Osteoblast (primary cell): ENCODE measurements at places on chromosomes 2 and 18. TPM values are rescaled to one million over a fixed set of nuclear protein-coding genes. Genes with fewer than 3 reads are reported as not detected.

- no peak overlapping the region for H3K4me3 ChIP-seq
- no peak overlapping the region for H3K27ac ChIP-seq
- DNase-seq, result no peak
- peaks cover 19% of the 10 kb centered on the region for H3K4me1 ChIP-seq
- no peaks in the 10 kb centered on the region for H3K36me3 ChIP-seq
- no peaks in the 10 kb centered on the region for H3K27me3 ChIP-seq
Measured at GRCh38 chr2:180707175-180707883, 273.1 kb upstream of the UBE2E3 start.

The SERPINB13 gene
- total RNA-seq, result under 0.01 TPM in 1 of 2 replicates, not detected in the other

DNA sequence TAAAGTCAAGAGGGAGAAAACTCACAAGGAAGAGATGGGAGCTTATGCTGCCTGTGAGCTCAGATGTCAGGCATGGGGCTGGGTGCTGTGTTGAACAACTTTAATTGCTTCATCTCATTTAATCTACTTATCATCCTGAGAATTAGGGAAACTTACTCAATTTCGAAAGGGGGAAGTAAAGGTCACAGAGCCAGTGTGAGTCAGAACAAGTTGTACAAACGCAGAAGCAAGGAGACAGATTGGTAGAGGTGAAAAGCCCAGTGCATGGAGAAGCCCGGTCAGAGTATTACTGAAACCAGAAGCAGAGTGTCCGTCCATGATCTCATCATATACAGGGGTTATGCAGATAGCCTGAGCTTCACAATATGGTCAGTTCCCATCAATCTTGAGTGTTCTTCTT is 281.1 kb upstream of the POU3F3 start:
- DNase-seq, result no peak
- no peaks in the 10 kb centered on the region for H3K4me1 ChIP-seq
- no peak overlapping the region for H3K27ac ChIP-seq
- no peaks in the 10 kb centered on the region for H3K27me3 ChIP-seq
- H3K4me3 ChIP-seq, result no peak overlapping the region
- no peaks in the 10 kb centered on the region for H3K36me3 ChIP-seq

- H3K27ac ChIP-seq, result no peak overlapping the region
- H3K27me3 ChIP-seq, result no peaks in the 10 kb centered on the region
- H3K4me3 ChIP-seq, result no peak overlapping the region
- no peaks in the 10 kb centered on the region for H3K36me3 ChIP-seq
- no peaks in the 10 kb centered on the region for H3K4me1 ChIP-seq
Measured at GRCh38 chr2:43414586-43415135, 181.2 kb downstream of the THADA start.

DNA sequence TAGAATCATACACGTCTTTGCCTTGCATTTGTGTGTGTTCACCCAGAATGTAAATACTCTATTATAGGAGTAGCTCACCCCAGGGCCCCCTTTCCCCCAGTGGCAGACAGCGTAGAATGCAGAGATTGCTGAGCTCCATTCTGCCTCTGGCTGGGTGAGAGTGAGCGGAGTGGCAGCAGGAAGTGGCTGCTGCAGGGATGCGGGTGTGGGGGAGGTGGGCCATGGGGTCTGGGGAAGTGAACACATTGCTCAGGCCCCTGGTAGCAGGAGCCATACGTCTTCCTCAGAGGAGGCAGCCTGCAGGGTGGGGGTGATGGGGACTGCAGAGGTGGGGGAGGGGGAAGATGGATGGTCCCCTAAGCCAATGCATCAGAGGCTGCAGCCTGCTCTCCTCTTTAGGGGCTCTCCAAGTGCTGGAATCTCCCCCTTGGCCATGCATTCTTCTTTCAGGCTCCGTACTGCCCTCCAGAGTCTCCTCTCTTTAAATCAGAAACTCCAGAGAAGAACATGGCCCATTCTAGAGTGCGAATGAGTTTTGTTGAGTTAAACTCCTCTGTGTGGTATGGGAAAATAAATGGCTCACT is 72.2 kb downstream of the CELF4 start:
- H3K27me3 ChIP-seq, result peaks cover 5% of the 10 kb centered on the region
- H3K4me1 ChIP-seq, result no peaks in the 10 kb centered on the region

DNA sequence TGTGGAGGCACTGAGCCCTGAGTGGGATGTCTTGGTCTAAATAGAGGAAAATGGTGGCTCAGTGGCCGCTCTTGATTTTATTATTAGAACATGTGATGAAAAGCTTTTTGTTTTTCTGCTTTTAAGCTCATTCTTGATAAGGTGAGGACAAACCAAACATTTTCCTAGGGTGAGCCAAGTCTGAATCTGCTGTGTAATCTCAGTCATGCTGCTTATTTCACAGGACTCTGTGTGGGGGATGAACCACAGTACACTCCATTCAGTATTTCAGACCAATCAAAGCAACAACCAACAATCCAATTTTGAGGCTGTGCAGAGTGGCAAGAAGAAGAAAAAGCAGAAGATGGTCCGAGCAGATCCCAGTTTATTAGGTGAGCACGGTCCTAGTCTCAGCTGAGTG is 20.0 kb upstream of the SNORC start:
- peaks cover 54% of the 10 kb centered on the region for H3K36me3 ChIP-seq
- H3K27ac ChIP-seq, result no peak overlapping the region
- H3K4me3 ChIP-seq, result no peak overlapping the region
- peaks cover 23% of the 10 kb centered on the region for H3K4me1 ChIP-seq

DNA sequence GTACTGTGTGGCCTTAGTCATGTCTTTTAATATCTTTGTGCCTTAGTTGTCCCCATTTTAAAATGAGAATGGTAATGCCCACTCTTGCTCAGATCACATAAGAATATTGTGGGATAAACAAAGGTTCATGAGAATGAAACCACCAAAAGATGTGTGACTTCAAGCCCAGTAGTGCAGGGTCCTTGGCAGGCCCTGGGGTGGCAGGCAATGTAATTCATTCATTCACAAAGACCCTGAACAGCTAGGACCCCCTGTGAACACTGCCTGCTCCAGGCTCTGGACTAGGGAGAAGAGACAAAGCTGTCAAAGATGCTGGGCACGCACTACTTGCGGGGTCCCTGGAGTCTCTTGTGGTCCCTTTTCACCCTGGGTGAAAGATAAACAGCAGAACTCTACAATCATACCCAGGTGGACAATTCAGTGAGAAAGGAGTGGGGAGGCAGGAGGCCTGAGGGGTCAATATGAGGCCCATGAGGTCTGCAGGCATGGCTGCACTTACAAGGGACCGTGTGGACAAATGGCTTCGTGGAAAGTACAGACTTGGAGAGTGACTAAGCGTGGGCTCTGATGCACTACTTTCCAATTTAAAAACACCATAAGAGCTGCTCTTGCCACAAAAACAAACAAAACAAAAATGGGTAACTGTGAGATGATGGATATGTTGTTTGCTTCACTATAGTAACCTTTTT is 136.1 kb downstream of the SMAD7 start:
- peak; percentile 64 for DNase-seq
- H3K27me3 ChIP-seq, result no peaks in the 10 kb centered on the region
- peaks cover 16% of the 10 kb centered on the region for H3K4me1 ChIP-seq
- H3K27ac ChIP-seq, result peak overlapping the region; percentile 57

DNA sequence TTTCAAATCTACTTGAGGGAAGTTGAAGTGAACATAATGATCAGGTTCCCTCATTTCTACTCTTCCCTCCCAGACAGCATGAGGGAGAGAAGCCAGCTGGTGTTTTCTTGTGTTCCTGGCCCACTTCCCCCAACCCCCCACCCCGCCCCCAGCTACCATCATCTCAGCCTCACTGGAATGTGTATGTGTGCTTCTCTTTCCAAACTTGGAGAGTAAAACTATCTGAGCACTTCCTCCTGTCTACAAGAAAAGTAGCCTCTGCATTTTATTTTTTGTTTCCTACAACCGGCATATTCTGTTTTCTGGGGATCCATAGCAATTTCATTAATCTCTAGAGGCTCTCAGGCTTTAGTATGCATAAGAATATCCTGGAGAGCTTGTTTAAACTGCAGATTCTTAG is 53.6 kb upstream of the GRHL1 start:
- H3K27ac ChIP-seq, result peak overlapping the region; percentile 29
- H3K27me3 ChIP-seq, result no peaks in the 10 kb centered on the region
- DNase-seq, result peak; percentile 11
- no peak overlapping the region for H3K4me3 ChIP-seq
- H3K4me1 ChIP-seq, result peaks cover 27% of the 10 kb centered on the region

GRCh38 chr2:9666306-9666705 is 35.5 kb upstream of the YWHAQ start:
- H3K4me3 ChIP-seq, result no peak overlapping the region
- H3K27me3 ChIP-seq, result no peaks in the 10 kb centered on the region
- H3K27ac ChIP-seq, result peak overlapping the region; percentile 42
- H3K4me1 ChIP-seq, result peaks cover 12% of the 10 kb centered on the region

DNA sequence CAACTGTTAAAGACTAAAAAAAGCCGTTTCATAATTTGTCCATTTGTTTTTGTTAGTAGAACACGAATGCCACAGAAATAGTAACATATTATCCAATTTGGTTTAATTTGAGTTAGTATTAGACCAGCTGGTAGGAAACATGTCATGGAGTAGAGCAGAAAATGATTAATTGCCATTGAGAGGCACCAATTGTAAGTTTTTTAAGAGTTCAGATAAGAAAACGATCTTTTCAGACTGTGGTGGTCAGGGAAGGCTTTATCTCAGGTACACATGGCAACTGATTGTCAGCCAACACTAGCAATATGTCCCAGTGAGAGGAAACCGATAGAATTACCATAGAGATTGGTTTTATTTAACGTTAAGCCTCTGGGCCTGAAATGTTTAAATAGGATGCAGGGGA is 438.2 kb upstream of the MAP2 start:
- H3K27ac ChIP-seq, result no peak overlapping the region
- H3K27me3 ChIP-seq, result no peaks in the 10 kb centered on the region
- no peaks in the 10 kb centered on the region for H3K4me1 ChIP-seq
- H3K36me3 ChIP-seq, result no peaks in the 10 kb centered on the region
- no peak overlapping the region for H3K4me3 ChIP-seq

- DNase-seq, result no peak
- no peaks in the 10 kb centered on the region for H3K36me3 ChIP-seq
- H3K4me3 ChIP-seq, result no peak overlapping the region
- no peaks in the 10 kb centered on the region for H3K27me3 ChIP-seq
Measured at GRCh38 chr2:112776113-112776512, 8.2 kb downstream of the IL1A start.

- no peak overlapping the region for H3K27ac ChIP-seq
- no peaks in the 10 kb centered on the region for H3K36me3 ChIP-seq
- H3K4me3 ChIP-seq, result no peak overlapping the region
- no peak for DNase-seq
- H3K27me3 ChIP-seq, result peaks cover 7% of the 10 kb centered on the region
- peaks cover 13% of the 10 kb centered on the region for H3K4me1 ChIP-seq
Measured at GRCh38 chr18:44533071-44533470, 147.6 kb upstream of the SETBP1 start.

DNA sequence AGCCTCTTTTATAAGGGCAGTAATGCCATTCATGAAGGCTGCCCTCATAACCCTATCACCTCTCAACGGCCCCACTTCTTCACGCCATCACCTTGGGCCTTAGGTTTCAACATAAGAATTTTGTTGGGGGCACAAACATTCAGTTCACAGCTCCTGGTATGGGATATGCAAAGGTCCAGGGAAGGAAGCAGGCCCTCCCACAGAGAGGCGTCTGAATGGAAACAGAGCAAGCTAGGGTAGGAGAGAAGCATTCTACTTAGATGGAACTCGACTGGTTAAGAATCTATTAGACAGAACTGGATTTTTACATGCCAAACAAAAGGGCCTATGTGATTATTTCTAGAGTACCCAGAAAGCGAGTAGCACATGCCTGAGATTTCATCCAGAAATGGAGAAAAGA is 42.8 kb downstream of the PROKR1 start:
- H3K27ac ChIP-seq, result no peak overlapping the region
- no peak for DNase-seq
- no peak overlapping the region for H3K4me3 ChIP-seq
- H3K36me3 ChIP-seq, result no peaks in the 10 kb centered on the region
- no peaks in the 10 kb centered on the region for H3K4me1 ChIP-seq

GRCh38 chr2:77578354-77578753 is 56.2 kb upstream of the LRRTM4 start:
- no peaks in the 10 kb centered on the region for H3K27me3 ChIP-seq
- no peaks in the 10 kb centered on the region for H3K4me1 ChIP-seq
- H3K36me3 ChIP-seq, result no peaks in the 10 kb centered on the region

DNA sequence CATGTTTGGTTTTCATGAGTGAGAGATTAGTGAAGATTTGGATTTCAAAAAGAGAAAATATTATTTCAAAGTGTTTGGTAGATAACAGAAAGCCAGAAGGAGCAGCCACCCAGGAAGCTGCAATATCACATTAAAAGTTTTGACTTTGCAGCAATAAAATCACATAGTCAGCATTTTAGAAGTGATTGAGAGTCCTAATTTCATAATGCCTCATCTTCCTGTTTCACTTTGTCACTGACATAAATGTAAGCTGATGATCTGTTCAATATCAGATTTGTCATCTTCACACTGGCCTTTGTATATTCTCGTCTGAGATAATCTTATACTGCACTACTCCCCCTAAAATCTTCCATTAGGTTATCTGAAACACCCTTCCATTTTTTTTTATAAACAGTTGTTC is 690.5 kb downstream of the ADCYAP1 start:
- no peaks in the 10 kb centered on the region for H3K4me1 ChIP-seq
- no peaks in the 10 kb centered on the region for H3K36me3 ChIP-seq
- no peak overlapping the region for H3K4me3 ChIP-seq
- no peak overlapping the region for H3K27ac ChIP-seq

The LOXHD1 gene
- total RNA-seq, result not detected in 2 replicates

The SNORC gene
- 0.72 and 0.88 TPM in 2 replicates for total RNA-seq

GRCh38 chr18:49907346-49907929 is 94.1 kb upstream of the ACAA2 start:
- no peak overlapping the region for H3K4me3 ChIP-seq
- no peak for DNase-seq
- H3K27me3 ChIP-seq, result peaks cover 3% of the 10 kb centered on the region

The CCDC121 gene
- 1.1 and 1.2 TPM in 2 replicates for total RNA-seq

DNA sequence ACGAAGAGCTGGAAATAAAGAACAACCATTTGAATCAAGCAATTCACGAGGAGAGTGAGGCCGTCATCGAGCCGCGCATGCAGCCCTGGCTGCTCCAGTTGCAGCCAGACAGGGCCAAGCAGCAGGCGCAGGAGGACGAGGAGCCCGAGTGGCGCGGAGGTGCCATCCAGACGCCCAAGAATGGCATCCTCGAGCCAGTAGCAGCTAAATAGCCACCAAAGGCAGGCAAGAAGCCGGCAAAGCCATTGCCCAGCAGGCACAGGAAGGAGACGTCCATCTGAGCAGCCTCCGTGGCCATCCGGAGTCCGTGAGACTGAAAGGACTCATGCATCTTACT is 8.9 kb upstream of the CHST10 start:
- H3K4me3 ChIP-seq, result no peak overlapping the region
- no peaks in the 10 kb centered on the region for H3K36me3 ChIP-seq
- H3K27me3 ChIP-seq, result no peaks in the 10 kb centered on the region
- H3K27ac ChIP-seq, result no peak overlapping the region

The CRYBA2 gene
- not detected in 2 replicates for total RNA-seq

The MAP3K19 gene
- not detected in 2 replicates for total RNA-seq

- H3K27me3 ChIP-seq, result no peaks in the 10 kb centered on the region
- H3K36me3 ChIP-seq, result no peaks in the 10 kb centered on the region
- peak overlapping the region; percentile 77 for H3K4me3 ChIP-seq
- peak; percentile 84 for DNase-seq
- H3K27ac ChIP-seq, result peak overlapping the region; percentile 70
- H3K4me1 ChIP-seq, result peaks cover 14% of the 10 kb centered on the region
Measured at GRCh38 chr18:68721681-68722583, 7.0 kb upstream of the TMX3 start.

GRCh38 chr2:63840081-63840784 is 1.5 kb upstream of the UGP2 start:
- peak overlapping the region; percentile 82 for H3K4me3 ChIP-seq
- DNase-seq, result peak; percentile 80
- H3K36me3 ChIP-seq, result no peaks in the 10 kb centered on the region
